ENCODE measurements at places on chromosomes 1 and 21. TPM values are rescaled to one million over a fixed set of nuclear protein-coding genes. Genes with fewer than 3 reads are reported as not detected.

HRNR gene
- not detected for total RNA-seq

NOTCH2 gene
- 55.7 TPM for total RNA-seq

GABRD gene
- not detected for total RNA-seq

UBASH3A gene
- not detected for total RNA-seq

SCAMP3 gene
- total RNA-seq = 106 TPM

SLC22A15 gene
- total RNA-seq = 13.8 TPM

LMX1A gene
- not detected for total RNA-seq

TIAM1 gene
- 7.8 TPM for total RNA-seq

NBPF4 gene
- not detected for total RNA-seq

LIPI gene
- not detected for total RNA-seq

NMNAT2 gene
- 7.8 TPM for total RNA-seq

MAN1C1 gene
- 8.8 TPM for total RNA-seq

NBPF6 gene
- not detected for total RNA-seq

CRNN gene
- not detected for total RNA-seq

MLLT11 gene
- 79.8 TPM for total RNA-seq

ITLN1 gene
- not detected for total RNA-seq

THAP3 gene
- total RNA-seq = 33.0 TPM

CLCA4 gene
- total RNA-seq = not detected

PLXNA2 gene
- total RNA-seq = 8.6 TPM

IL19 gene
- not detected for total RNA-seq

S100A12 gene
- not detected for total RNA-seq

DISP1 gene
- 2.2 TPM for total RNA-seq

ACADM gene
- total RNA-seq = 65.1 TPM

RPTN gene
- total RNA-seq = 1.9 TPM

ATP1A4 gene
- total RNA-seq = 0.10 TPM

IRF6 gene
- total RNA-seq = 1.2 TPM

VPS13D gene
- total RNA-seq = 23.0 TPM

ARHGAP30 gene
- total RNA-seq = not detected

COL24A1 gene
- 1.3 TPM for total RNA-seq

MRPL24 gene
- total RNA-seq = 65.6 TPM

ZNF593OS gene
- total RNA-seq = not detected

METTL13 gene
- 21.3 TPM for total RNA-seq

SELL gene
- not detected for total RNA-seq

CGN gene
- total RNA-seq = not detected

KRTAP21-2 gene
- not detected for total RNA-seq

C1orf185 gene
- total RNA-seq = not detected

LRRC39 gene
- 31.4 TPM for total RNA-seq

FMO4 gene
- total RNA-seq = 3.1 TPM

AMY1C gene
- not detected for total RNA-seq

CAPN9 gene
- total RNA-seq = not detected

HEYL gene
- total RNA-seq = 84.9 TPM

KCNJ9 gene
- total RNA-seq = not detected

CIART gene
- 2.0 TPM for total RNA-seq

PLPPR4 gene
- 2.1 TPM for total RNA-seq

AADACL3 gene
- total RNA-seq = not detected

RASAL2 gene
- 21.3 TPM for total RNA-seq

TFAP2E gene
- total RNA-seq = not detected

MX2 gene
- total RNA-seq = 0.57 TPM

DCDC2B gene
- total RNA-seq = not detected

CCDC30 gene
- total RNA-seq = 0.11 TPM
